H7 (cell line): ENCODE measurements at places on chromosomes 4 and X. TPM values are rescaled to one million over a fixed set of nuclear protein-coding genes. Genes with fewer than 3 reads are reported as not detected.

The KCNIP4 gene
- total RNA-seq, result not detected in 2 replicates

The TAF9B gene
- 29.4 and 41.5 TPM in 2 replicates for total RNA-seq

The UGT2A1 gene
- total RNA-seq, result 0.42 and 0.81 TPM in 2 replicates

The GAGE10 gene
- not detected in 2 replicates for total RNA-seq

DNA sequence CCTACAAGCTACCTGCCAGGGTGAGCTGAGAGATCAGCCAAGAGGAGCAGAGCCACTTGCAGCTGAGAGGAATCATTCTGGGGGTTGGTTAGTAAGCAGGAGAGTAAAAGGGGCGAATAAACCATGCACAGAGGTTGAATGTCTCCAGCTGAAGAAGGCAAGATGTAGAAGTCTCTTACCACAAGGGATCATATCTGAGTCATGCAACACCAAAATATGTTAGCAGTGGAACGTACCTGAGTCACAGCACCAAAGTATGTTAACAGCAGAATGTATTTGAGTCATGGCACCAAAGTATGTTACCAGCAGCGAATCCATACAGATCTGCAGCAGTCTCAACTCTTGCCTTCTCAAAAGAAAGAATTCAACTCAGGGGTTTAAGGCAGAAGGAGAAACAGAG, 29.9 kb downstream of the C4orf51 start:
- DNase-seq, result no peak

GRCh38 chr4:165992283-165992682, 119.2 kb downstream of the TLL1 start:
- DNase-seq, result no peak

DNA sequence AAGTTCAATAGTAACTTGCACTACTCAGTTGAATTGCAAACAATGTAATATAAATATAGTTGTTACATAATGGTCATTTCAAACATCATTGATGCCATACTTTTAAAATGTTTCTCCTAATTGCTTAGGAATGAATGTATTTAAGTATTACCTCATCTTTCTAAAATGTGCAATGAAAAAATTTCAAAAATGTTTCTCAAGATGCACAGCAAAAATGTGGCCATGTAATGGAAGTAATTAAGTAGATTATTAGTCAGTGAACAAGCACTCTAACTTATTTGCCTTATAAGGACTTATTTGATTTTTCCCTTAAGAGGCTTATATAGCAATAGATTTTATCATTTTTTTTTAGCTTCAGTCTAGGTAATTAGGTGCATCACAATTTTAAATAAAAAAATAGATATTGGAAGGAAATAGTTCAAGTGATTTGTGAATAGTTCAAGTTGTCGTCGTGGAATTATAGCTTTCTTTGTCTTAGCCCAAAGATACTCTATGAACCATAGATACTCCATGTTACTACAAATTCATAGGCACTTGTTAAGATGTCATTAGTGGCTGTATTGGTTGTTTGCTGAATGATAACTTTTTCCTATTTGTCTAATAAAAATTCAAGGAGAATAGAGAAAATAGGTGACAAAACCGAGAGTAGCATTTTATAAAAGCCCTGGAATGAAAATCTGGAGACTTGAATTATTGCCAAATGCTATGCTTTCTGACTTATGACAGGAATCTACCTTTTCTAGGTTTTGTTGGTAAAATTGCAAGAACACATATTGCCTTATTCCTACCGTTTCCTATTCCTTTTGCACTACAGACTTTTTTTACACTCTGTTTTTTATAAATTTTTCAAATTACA, 118.5 kb downstream of the TLL1 start:
- no peak for DNase-seq

DNA sequence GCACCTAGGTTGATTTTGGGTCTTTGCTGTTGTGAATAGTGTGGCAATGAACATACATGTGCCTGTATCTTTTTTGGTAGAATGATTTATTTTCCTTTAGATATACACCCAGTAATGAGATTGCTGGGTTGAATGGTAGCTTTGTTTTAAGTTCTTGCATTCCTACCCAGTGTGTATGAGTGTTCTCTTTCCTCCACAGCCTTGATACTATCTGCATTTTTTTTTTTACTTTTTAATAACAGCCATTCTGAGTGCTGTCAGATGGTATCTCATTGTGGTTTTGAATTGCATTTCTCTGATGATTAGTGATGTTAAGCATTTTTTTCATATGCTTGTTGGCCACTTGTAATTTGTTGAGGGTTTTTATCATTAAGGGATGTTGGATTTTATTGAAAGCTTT, 351.8 kb upstream of the GNPDA2 start:
- DNase-seq, result no peak
